ENCODE measurements at places on chromosomes 16 and 17.

DNA sequence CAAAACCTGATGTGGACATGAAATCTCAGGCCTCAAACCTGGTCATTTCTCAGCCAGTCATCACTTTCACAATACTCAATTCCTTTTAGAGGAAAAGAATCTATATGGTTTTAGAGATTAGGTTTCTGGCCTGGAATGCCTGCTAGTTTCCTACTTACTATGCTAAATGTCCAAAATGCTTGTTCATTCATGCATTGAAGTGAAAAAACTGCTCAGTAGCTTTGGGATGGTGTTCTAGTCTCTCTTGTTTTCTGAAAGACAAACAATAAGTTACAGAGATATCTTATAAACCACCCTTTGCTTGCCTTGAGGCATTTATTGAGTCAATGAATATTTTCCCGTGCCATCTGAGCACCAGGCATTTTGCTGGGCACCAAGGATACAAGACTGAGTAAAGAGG is 1146.5 kb upstream of the GOT2 start:
- no peak for DNase-seq

- DNase-seq, result no peak
Observed at GRCh38 chr17:14318109-14318917, 17.4 kb downstream of the HS3ST3B1 start.

DNA sequence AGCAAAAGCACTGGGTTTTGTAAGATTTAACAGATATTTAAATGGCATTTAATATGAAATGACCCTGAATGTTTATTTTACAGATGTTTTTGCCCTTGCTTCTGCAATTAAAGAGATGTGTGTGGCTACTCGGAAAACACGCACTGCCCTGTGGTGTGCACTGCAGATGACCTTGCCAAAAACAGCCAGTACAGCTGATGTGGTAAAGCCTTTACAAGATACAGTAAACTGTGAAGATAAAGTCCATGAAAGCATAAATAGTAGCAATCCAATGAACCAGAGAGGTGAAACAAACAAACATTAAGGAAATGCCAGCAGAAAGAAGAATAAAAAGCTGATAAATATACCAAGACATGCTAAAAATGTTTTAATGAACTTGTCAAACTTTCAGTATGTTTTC is 15.7 kb downstream of the CCDC43 start:
- no peak for DNase-seq

GRCh38 chr16:1492082-1492922 is 858 bp upstream of the TELO2 start:
- no peak for DNase-seq

- DNase-seq, result no peak
Observed at GRCh38 chr16:47660540-47660939, 199.4 kb downstream of the PHKB start.

DNA sequence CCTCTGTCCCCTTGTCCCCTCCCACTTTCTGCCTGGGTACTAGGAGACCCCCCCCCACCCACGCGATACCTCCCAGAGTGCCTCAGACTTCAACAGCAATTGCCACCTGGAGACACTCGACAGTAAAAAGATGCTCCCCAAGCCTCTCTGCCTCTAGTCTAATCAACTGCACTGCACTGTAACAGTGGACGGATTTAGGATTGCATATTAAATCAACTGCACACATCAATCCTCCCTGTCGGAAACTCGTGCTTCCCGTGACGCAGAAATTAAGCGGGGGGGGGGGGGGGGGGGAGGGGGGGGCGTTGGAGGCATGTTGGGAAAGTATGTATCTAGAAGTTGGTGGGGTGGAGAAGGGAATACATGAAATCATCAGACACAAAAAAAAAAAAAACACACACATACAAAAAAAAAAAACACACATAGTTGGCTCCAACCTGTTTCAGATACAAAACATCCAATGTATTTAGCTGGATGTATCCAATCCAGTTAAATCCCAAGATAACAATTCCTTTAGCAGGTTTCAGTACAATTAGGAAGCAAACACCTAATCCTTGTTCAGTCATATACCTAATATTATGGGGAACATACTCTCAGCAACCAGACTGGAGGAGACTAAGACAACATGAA is 29.7 kb downstream of the FAM222B start:
- no peak for DNase-seq

DNA sequence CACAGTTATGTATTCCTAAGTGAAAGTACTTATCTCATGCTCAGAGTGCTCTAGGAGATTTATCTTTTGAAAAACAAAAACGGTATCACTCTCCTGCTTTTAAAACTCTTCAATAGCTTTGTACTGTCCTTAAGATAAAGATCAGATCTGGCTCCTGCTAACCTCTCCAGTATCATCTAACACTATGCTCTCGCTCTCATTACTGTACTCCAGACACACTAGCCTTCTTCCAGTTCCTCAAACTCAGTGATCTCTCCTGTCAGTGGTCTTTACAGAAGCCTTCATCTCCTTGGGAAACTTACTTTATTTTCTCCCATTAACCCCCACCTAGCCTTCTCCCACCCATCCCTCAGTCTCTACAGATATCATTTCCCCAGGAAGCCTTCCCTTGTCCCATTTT is 10.1 kb downstream of the ULK2 start:
- DNase-seq, result no peak

DNA sequence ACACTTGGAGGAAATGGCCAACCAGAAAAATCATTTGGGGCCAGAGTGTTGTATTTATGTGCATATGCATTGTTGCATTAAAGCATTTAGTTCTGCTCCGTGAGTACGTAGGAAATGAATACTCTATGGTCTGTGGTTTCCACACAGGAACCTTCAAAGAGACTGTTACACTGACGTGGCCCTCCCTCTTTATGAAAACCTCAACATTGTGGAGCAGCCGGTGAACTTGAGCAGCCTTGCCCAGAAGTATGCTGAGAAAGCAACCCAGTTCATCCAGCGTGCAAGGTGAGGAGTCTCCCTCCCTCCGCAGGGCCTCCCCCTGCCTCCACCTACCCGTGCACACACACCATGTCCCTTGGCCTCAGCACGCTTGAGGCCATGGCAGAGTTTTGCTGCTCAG is 65.2 kb downstream of the ARSG start:
- peak; percentile 19 for DNase-seq

GRCh38 chr16:1216296-1216619 is 8.8 kb downstream of the TPSG1 start:
- no peak for DNase-seq

- no peak for DNase-seq
Observed at GRCh38 chr16:57966204-57966771, 4.6 kb downstream of the CNGB1 start.
